ENCODE measurements at places on chromosomes 2 and 18. TPM values are rescaled to one million over a fixed set of nuclear protein-coding genes. Genes with fewer than 3 reads are reported as not detected.

DNA sequence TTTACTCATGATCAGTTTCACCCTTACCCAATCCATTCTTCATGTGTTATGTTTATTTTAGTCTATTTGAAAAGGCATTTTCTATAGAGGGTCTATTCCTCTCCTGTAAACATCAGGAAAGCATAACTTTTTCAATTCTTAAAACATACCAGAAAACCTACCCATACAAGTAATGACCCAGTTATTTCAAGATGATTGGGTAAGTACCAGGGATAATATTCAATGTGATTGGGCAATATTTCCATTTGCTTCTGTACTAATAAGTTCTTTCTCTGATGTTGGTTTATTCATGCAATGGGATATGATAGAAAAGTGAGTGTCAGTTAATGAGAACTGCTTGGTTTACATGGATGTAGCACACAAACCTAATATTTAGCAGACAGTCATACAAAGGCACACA, 87.6 kb downstream of the CCBE1 start:
- DNase-seq, result no peak

DNA sequence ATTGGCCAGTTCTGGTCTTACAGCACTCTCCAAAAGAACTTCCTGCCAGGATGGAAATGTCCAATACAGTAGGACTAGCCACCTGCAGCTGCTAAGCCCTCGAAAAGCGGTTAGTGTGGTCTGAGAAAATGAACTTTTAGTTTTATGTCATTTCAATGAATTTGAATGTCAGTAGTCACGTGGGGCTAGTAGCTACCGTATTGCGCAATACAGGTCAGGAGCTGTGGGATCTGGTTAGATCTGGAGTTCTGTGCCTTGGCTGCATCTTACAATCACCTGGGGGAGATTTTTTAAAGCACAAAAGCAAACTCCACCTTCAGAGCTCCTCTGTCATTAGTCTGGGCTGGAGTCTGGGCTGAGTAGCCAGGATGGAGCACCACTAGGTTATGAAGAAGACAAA, 35.9 kb downstream of the C1QL2 start:
- no peak for DNase-seq

DNA sequence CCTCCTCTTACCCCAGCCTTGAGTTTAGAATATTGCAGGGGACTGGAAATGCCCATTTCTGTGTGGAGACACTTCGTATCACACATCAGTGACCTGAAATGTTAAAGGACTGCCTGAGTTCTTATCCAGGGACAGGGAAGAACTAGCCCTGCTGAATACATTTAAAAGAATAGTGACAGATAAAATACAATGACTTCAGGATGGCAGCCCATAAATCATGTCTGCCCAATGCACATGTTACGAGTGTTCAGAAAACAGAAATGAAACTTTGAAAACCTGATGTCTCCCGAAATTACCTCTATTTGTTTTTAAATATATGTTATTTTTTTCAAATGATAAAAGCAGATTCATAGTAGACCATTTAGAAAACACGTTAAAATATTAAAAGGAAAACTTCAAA, 22.3 kb upstream of the RAB12 start:
- no peak for DNase-seq

Gene SCN9A
- total RNA-seq, result 2.1 TPM

- DNase-seq, result peak; percentile 15
These were observed 210.4 kb downstream of the SOCS6 start for GRCh38 chr18:70499218-70499691.

DNA sequence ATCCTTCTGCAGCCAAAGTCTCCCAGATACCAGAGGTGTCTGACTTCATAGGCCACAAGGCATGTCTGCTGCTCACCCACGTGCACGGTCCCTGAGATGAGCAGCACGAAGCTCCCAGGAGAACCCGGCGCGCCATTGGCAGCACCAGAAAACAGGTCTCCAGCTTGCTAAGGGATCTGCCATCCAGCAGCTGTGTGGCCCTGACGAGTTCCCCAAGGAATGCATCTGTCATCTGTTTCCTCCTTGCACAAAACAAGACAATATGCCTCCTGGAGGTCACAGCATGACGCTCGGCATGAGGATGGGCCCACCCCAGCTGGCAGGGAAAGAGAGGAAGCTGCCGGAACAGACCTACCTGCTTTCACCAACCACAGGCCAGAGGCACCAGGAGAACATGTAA, 29.2 kb downstream of the HS6ST1 start:
- no peak for DNase-seq

Gene PROM2
- total RNA-seq, result 2.3 TPM

Gene FNDC4
- not detected for total RNA-seq

DNA sequence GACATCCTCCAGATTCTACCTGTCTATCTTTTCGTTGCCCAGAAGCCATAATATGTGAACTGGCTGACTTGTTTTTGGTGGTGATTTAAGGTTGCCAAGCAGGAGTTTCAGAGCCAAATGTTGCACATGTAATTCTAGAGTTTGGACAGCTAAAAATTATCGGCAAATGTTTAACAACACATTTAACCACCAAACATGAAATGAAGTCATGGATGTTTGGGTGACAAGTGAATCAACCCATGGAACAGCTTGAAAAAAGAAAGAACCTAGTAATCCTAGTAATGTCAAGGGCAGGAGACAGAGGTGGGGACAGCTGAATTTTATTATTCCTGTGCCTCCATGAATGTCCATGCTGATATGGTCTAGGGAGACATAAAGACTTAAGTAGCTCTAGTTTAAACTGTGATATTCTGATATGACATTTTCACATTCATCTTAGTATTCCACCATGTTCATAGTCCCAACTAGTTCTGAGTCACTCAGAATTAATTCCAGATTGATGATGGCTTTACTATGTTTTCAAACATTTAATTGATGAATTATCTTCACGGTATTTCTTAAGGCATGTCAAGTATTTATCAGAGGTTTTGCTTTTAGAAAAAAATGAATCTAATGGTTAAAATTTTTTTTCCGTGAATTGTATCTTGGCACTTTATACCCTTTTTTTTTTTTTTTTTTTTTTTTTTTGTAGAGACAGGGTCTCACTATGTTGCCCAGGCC, 101.7 kb downstream of the SOCS6 start:
- DNase-seq, result no peak

DNA sequence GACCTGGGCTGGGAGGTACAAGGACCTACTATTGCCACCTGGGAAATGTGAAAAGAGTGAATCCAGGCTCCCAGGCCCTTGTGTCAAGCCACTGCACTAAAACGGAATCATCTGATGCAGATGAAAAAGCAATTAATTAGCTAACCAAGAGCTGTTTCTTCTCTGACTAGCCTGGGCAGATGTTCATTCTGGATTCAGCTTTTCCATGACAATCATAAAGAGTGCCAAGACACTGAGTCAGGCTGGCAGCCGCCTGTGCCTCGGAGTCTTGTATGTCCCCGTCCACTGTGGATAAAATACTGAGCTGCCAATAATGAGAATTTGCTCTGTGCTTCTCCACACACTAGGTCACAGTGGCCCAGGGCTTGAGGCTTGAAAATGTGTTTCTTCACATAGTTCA, 21.7 kb upstream of the LCLAT1 start:
- peak; percentile 81 for DNase-seq

- no peak for DNase-seq
These were observed 116.9 kb downstream of the C1D start for GRCh38 chr2:67945940-67946339.

GRCh38 chr18:4125627-4126230, 329.4 kb downstream of the DLGAP1 start:
- no peak for DNase-seq

DNA sequence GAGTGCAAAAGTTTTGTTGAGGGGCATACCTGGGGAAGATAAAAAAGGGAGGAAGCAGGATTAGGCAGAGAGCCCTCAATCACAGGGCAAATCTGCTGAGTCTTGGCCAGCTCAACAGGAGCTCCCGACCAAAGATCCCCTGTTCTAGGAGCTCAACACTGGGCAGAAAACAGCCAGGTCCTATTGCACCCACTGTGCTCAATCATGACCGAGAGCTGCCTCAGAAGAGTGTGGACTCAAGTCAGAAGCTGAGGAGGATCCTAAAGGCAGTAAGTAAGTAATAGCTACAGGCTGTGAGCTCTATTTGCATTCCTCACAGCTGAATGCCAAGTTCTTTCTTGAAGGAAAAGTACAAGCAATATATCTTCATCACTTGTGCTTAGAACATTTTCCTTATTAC, 334.4 kb upstream of the NRP2 start:
- DNase-seq, result no peak

- peak; percentile 82 for DNase-seq
These were observed 108.2 kb upstream of the ERBB4 start for GRCh38 chr2:212646698-212647366.

Gene TACR1
- not detected for total RNA-seq

GRCh38 chr2:234763002-234763873, 188.6 kb upstream of the SH3BP4 start:
- peak; percentile 39 for DNase-seq

Gene GALNT13
- total RNA-seq, result not detected

- DNase-seq, result no peak
These were observed 1.0 kb upstream of the MOGAT1 start for GRCh38 chr2:222670191-222671038.

Gene CASP10
- 4.7 TPM for total RNA-seq

Gene TRIM43
- not detected for total RNA-seq

- no peak for DNase-seq
These were observed 99.8 kb upstream of the NEUROD1 start for GRCh38 chr2:181780047-181780651.

DNA sequence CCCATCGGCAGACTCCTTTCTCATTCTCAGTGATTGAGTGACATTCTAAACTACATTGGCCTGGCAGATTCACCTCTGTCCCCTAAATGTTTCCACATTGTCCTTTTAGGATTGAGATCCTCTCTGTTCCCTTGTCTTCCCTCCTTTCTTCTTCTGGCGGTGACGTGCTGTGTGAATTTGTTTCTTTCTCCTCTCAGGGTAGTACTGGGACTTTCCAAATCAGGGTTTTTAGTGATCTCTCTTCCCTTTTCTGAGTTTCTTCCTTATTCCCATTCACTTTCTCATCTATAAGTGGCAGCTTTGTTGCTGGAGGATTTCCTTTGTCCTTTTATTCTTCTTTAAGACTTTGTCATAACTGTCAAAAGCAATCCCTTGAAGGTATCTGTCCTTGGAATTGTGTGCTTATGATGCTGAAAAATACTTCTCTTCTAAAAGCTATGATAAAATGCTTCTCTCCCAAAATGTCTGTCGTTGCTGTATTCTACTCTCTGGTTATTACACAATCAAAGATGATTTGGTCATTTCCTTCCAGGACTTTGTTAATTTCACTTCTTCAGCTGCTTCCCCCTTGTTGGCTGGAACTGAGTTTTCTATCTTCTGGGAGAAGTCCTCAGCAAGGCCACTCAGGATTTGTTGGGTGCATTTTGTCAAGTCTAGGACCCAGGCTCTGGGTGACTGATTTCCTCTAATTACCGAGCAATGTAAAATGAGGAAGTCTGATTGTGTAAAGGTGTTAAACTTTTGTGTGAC, 4.9 kb upstream of the IL1B start:
- no peak for DNase-seq

Gene SMYD5
- total RNA-seq, result 26.2 TPM

GRCh38 chr2:220662431-220662830, 909.7 kb downstream of the EPHA4 start:
- DNase-seq, result no peak

- DNase-seq, result peak; percentile 7
These were observed 1.6 kb downstream of the ST8SIA3 start for GRCh38 chr18:57353940-57354461.

Measured in MG63 (cell line).